ENCODE measurements at places on chromosomes 16 and 17.
A peak's percentile ranks its signal among the peaks of the same experiment; 100 is the strongest.

- DNase-seq: no peak
These were observed 124.3 kb downstream of the SOCS1 start for GRCh38 chr16:11131706-11132105.

DNA sequence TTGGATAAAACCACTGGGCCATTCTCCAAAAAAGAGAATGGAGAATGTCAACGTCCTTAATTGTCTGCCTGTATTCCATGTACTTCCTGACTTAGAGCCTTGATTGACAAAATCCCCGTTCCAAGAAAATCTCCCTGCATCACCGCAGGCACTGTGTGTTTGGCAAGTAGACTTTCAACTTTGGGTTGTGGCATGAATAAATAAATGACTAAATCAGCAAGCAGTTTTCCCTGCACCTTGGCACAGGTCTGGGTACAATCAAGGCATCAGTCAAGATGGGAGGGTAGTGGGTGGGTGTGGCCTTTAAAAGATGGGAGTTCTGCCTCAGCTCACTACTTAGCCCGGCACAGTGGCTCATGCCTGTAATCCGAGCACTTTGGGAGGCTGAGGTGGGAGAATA, 248.5 kb upstream of the RPL38 start:
- no peak for DNase-seq

- no peak for DNase-seq
These were observed 18.9 kb downstream of the KPNA2 start for GRCh38 chr17:68054296-68054900.

DNA sequence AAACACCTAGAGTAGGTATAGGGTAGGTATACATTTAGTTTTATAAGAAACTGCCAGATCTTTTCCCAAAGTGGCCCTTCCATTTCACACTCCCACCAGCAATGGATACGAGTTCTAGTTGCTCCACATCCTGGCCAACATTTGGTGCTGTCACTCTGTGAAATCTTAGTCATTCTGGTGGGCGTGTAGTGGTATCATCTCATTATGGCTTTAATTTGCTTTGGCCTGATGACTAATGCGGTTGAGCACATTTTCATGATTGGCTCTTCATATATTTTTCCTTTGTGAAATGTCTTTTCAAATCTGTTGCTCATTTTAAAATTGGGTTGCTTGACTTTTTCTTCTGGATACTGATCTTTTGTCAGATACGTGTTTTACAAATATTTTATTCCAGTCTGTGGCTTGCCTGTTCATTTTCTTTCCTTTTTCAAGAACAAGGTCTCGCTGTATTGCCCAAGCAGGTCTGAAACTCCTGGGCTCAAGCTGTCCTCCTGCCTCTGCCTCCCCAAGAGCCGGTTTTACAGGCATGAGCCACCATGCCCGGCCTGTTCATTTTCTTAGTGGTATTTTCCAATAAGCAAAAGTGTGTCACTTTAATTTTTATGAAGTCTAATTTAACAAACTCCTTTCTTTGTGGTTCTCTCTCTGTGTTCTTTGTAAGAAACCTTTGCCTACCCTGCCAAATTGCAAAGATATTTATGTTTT, 192.4 kb downstream of the SEC14L1 start:
- peak; percentile 49 for DNase-seq

DNA sequence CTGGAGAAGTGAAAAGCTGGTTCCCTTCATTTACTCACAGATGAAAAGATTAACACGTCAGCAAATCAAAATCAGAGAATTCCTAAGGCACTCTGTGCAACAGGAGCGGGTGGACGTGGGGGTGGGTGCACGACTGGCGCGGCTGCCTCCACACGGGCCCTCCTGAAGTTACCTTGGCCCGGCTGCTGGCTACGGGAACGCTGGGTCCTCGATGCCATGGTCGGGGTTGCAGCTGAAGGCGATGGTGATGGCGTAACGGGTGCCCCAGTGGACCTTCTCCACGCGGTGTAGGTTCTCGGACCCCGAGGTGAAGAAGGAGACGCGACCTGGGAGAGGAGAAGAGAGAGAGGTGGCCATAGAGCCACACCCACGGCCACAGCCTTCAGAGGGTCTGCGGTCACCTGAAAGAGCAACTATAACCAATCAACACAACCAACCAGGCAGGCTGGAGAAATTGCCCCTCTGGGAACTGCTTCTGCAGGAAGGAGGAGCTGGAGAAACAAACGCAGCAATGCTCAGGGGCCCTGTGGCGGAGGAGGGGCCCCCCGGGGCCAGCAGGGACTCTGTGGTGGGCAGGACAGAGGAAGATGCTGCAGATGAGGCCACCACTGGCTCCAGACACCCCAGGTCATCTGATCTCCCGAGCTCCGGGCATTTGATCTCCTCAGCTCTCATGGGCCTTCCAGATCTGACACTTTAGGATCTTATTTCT, 20.8 kb downstream of the UTS2R start:
- DNase-seq: no peak

GRCh38 chr17:1584167-1584566, 21.6 kb upstream of the PITPNA start:
- no peak for DNase-seq

- DNase-seq: no peak
These were observed 4.5 kb upstream of the SNX20 start for GRCh38 chr16:50685462-50686063.

GRCh38 chr16:11133344-11133943, 122.6 kb downstream of the SOCS1 start:
- no peak for DNase-seq

DNA sequence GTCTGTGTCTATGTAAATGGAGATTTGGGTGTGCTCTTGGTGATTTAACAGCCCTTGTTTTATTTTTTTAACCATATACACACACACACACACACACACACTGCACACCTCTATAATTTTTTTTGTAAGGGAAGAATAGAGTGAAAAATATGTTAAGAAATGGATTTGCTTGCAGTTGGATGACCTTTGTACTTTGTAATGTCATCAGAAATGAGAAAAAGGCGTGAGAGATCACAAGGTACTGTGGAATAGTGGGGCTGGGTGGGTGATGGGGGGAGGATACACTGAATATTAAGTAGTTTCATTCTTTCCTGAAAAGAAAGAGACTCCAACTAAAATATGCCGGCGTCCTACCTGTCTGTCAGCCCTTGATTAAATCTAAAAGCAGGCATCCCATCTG, 38.7 kb downstream of the SALL1 start:
- no peak for DNase-seq

DNA sequence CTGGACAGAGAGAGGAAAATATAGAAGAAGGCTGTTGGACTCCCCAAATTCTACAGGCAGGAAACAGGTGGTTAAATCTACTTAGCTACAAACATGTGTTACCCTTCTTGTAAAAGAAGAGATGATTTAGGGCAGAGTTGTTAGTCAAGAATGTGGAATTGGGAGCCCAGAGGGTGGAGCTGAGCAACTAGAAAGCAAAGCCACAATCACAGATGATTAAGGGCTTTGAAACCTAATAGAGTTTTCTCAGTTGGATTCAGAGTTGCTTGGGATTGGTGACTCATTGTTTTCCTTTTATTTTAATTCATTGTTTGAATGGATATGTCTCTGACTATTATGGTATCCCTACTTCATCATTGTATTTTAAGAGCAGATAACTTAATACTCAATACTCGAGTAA, 6.2 kb downstream of the ACSM5 start:
- DNase-seq: no peak

All from activated naive CD4-positive, alpha-beta T cell treated with Interleukin-2 at 50 U/mL for 16 hours (primary cell).